A549 treated with ZK216348 at 1 μM for 4 hours (cell line): ENCODE measurements at places on chromosomes 4 and X. TPM values are rescaled to one million over a fixed set of nuclear protein-coding genes. Genes with fewer than 3 reads are reported as not detected.

GYPE gene
- not detected in 5 replicates for total RNA-seq

CHIC1 gene
- total RNA-seq: 3.9 to 6.3 TPM (median 4.2 TPM) in 5 replicates

GPR50 gene
- total RNA-seq: 0.12 to 0.26 TPM (median 0.13 TPM) in 4 of 5 replicates, not detected in the other

CT47B1 gene
- not detected in 5 replicates for total RNA-seq

MAGEB10 gene
- not detected in 5 replicates for total RNA-seq
